Activated naive CD4-positive, alpha-beta T cell treated with anti-CD3 and anti-CD28 coated beads, Interleukin-2, amount 50 U/mL, for 16 hours (primary cell): ENCODE measurements at places on chromosomes 16 and 17.
A peak's percentile ranks its signal among the peaks of the same experiment; 100 is the strongest.

DNA sequence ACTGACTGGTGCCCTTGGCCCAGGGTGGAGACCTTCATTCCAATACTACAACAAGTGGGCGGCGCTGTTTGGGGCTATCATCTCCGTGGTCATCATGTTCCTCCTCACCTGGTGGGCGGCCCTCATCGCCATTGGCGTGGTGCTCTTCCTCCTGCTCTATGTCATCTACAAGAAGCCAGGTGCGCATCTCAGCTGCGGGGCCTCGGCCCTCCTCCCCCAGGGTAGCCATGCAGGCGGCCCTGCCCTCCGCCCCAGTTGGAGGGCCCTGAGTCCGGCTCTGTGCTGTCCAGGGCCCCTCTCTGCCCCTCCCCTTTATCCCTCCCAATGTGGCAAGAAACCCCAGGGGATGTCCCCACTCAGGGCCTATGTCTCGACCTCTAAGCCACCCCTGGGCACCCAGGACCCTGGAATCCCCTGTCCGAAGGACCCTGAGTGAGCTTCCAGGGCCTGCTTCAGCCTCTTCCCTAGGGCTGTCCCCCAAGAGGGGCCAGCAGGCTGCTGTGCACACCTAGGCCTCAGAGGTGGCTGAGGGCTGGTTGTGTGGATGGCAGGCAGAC, 19.1 kb downstream of the SLC12A3 start:
- no peak for DNase-seq

DNA sequence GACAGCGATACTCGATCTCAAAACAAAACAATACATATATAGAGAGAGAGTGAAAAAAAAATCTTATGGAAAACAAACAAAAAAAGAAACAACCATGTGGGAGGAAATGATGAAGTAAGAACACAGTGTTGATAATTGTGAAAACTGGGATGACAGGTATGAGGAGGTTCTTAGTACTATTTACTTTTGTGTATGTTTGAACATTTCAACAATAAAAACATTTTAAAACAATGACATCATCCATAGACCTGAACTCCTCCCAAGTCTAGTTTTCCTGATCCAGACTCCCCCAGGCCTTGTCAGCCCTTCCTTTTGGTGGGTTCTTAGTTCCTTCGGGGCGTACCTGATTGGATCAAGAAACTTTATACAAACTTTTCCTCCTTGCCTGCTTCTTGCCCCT, 51.7 kb downstream of the CCDC42 start:
- no peak for DNase-seq

GRCh38 chr17:46192439-46193150, 634 bp downstream of the KANSL1 start:
- peak; percentile 63 for DNase-seq

DNA sequence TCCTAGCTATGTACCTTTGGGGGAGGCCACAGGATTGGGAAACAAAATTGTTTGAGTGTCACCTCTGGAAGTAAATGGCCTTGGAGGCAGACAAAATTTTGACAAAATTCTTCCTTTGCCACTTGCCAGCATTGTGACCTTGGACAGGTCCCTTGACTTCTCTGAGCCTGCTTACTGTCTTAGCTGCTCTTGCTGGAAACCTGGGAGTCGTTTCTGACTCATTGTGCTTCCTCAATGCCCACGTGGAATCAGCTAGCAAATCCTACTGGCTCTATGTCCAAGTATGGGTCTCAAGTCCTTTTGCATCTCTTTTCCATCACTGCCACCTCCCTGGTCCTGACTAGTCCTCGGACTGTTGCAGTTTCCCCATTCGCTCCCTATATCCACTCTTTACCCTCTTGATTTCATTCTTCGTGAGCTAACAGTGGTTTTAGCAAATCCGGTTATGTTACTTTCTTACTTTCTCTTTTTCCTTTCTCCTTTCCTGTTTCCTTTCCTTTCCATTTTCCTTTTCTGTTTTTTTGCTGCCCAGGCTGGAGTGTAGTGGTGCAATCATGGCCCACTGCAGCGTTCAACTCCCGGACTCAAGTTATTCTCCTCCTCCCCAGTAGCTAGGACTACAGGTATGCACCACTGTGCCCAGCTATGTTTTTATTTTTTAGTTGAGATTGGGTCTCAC, 68.1 kb upstream of the LGALS9 start:
- no peak for DNase-seq

DNA sequence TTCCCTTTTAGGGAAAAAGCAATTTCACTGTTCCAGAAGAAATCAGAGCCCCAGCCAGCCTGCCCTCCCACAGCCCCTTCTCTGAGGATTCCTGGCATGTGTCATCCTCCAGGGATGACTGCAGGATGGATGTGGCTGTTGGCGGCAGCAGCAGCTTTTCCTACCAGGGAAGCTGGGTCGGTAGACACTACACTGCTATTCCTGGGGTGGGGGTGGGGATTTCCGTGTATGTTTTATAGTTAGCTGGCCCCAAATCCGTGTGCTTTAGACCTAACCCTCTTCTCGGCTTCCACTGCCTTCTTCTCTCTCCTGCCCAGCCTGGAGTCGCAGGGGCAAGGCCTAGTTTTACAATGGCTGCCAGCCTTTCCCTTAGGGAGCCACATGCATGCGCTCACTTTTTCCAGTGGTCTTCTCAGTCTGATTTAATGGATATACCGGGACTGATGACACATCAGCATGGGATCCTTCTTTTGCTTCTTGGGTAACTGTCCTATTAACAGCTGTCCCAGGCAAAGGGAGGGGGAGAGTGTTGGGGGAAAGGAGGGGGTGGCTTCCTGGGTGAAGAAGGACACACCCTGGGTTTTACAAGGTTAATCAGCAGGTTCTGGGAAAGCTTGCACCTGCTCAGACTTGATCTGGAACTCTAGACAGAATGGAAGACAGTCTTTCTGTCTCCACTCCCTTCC, 2.7 kb upstream of the NFE2L1 start:
- no peak for DNase-seq

GRCh38 chr17:61419496-61420046, 19.9 kb downstream of the TBX2 start:
- DNase-seq: no peak

DNA sequence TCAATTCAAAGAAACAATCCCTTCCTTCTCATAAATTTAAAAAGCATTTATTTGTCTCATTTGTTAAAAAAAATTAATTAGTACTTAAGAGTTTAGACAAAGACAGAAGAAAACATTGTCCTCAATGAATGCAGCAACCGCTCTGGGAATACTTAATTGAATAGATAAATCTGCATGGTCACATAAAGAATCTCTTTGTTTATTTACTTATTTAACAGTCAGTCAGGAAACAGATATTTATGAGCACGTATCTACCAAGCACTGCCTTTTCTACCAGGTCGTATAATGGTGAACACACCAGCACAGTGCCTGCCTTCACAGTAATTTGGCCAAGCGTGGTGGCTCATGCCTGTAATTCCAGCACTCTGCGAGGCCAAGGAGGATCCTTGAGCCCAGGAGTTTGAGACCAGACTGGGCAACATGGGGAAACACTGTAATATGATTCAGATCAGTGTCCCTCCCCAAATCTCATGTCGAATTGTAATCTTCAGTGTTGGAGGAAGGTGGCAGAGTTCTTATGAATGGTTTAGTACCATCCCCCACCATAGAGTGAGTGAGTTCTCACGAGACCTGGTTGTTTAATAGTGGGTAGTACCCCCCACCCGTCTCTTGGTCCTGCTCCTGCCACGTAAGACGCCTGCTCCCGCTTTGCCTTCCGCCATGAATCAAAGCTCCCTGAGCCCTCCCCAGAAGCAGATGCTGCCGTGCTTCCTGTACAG, 8.1 kb downstream of the WIPI1 start:
- DNase-seq: no peak

GRCh38 chr16:50263940-50264929, 2.1 kb upstream of the ADCY7 start:
- no peak for DNase-seq

GRCh38 chr17:69342896-69343644, 16.1 kb upstream of the ABCA5 start:
- no peak for DNase-seq

GRCh38 chr17:50345432-50346312, at the start of gene XYLT2:
TSS of gene XYLT2 (plus strand) at chr17:50346126. CDS start at chr17:50346141, 15 bp downstream.
- DNase-seq: peak; percentile 92

DNA sequence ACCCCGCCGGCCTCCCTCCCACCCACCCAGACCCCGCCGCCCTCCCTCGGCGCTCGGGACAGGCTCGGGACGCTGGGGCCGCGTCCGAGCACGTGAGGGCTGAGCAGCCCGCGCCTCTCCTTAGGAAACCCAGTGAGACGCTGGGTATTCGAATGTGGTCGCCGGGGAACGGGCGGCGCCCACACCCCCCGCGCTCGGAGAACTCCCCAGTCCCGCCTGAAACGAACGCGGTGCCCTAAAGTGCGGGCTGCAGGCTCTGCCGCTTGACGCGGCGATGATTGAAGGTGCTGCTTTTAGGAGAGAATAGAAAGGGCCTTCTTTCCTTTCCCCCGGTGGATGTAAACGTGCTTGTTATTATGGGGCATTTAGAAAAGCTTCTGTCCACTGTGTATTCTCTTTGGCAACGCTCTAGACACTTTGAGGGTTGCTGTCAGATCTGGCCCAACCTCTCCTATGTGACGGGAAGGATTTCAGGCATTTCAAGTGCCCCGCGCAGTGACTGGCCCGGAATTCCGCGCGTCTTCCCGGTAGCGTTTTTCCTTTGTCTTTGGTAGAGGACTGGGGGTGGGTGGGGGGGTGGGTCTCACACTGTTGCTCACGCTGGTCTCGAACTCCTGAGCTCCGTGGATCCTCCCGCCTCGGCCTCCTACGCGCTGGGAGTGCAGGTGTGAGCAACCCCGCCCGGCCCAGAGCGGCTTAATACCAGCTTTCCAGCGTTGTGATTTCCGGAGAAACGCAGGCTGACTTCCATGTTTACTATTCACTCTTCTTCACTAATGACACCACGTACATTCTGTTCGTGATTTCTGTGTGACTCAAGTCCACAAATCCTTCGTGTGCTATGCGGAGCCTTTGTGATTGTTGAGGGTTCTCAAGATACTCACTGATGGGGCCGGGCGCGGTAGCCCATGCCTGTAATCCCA, 21.8 kb upstream of the FOXK2 start:
- peak; percentile 55 for DNase-seq

DNA sequence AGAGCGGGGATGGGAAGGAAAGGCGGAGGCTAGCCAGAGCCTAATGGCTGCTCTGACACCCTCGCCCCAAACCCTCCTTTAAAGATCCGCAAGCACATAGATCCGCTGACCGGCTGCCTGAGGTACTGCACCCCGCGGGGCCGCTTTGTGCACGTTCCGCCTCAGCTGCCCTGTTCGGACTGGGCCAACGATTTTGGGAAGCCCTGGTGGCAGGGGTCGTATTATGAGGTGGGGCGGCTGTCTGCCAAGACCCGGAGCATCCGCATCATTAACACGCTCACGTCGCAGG, 663 bp downstream of the CYB5D1 start:
- DNase-seq: peak; percentile 58

GRCh38 chr16:20203272-20203671, 124.0 kb downstream of the GP2 start:
- no peak for DNase-seq

DNA sequence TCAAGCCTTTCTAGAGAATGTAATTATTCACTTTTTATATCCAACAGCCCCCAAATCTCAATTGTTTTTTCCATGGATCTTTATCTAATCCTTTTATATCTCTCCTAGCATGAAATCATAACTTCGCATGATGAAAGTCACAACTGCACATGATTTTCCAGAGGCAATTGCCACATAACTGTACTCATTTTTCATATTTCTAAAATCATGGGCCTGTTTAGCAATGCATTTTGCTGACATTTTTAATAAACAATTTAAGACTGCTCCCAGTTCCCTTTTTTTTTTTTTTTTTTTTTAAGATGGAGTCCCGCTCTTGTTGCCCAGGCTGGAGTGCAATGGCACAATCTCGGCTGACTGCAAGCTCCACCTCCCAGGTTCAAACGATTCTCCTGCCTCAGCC, 83.5 kb downstream of the VMP1 start:
- no peak for DNase-seq

DNA sequence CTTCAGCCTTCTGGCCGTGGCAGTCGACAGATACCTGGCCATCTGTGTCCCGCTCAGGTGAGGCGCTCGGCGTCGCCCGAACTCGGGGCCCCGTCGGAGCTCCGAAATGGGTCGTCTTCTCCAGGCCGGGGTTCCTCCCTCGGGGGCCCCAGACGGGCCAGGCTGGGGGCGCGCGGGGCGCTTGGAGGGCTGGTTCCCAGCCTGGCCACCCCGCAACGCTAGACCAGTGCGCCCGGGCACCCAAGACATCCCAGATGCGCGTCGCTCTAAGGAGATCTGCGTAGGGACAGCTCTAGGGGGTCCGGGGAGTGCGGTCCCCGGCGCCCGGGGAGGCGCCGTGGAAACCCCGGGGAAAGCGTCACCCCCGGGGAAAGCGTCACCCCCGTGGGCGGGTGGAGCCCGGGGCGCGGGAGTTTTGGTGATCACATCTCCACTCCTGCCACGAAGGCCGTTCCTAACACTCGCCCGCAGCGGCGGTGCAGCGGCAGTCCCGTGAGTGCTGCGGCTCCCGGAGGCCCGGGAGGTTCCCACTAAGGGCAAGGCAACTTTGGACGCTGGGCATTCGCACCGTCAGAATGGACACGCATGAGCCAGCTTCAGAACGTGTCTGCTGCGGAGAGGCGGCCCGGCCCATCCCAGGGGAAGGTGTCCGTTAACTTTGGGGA, 729 bp downstream of the ADORA2B start:
- DNase-seq: peak; percentile 53

DNA sequence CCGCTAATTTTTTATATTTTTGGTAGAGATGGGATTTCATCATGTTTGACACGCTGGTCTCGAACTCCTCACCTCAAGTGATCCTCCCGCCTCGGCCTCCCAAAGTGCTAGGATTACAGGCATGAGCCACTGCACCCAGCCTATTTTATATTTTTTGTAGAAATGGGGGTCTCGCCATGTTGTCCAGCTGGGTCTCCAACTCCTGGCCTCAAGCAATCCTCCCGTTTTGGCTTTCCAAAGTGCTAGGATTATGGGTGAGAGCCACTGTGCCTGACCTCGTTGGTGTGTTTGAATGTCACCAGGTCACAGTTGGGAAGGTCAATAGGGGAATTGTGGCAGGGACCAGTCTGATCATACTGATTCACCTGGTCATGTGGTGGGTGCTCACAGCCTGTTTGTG, 56.7 kb upstream of the NKD1 start:
- DNase-seq: no peak

- no peak for DNase-seq
These were observed 8.4 kb downstream of the LRRC3C start for GRCh38 chr17:39935909-39936308.

GRCh38 chr17:69066482-69066881, 5.8 kb upstream of the ABCA9 start:
- DNase-seq: no peak

- no peak for DNase-seq
These were observed 245.9 kb downstream of the TOX3 start for GRCh38 chr16:52301026-52301425.

GRCh38 chr17:37430051-37430627, 23.5 kb downstream of the TADA2A start:
- DNase-seq: no peak

DNA sequence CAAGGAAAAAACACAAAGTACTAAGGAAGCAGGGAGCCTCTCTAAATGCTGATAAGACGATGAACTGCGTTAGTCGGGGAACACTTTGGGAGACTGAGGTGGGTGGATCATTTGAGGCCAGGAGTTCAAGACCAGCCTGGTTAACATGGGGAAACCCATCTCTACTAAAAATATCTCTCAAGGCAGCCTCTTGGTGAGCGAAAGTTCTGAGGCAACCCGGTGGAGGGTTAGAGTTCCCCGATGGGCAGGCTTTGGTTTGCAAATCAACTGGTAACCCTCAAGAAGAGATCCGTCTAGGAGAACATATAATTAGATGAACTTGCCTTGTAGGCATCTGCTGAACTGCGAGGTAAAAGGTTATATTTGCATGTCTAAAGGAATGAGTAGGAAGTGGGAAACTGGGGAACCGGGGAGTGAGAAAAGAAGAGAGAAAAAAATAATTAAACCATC, 44.6 kb downstream of the WSB1 start:
- DNase-seq: no peak
